ENCODE measurements at places on chromosomes 4 and X.

DNA sequence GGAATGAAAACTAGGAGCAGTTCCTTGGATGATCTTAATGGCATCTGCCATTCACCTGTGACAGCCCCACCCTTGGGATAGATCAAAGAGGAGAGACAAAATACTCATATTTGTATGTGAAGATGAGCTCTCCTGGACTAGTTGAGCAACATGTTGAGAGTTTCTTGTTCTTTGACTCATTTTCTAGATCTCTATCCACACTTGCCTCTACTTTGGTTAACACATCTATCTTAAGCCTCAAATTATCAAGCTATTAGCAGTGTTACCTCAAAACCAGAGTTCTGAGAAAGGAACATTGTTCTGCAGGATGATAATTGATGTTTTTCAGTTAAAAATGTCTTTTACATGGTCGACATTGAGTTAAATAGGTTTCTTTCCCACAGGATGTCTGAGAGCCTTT lies 94.2 kb upstream of the TEX13D start:
- no peak for DNase-seq

GRCh38 chr4:88759039-88759894 lies 61.6 kb upstream of the NAP1L5 start:
- DNase-seq = no peak

GRCh38 chr4:169208090-169208455 lies 62.7 kb downstream of the SH3RF1 start:
- DNase-seq = no peak

- DNase-seq = no peak
Measured at GRCh38 chr4:150078041-150078578, at the start of gene DCLK2. TSS of gene DCLK2 (plus strand) at chr4:150078445. CDS start at chr4:150079028, 583 bp downstream.

- DNase-seq = no peak
Measured at GRCh38 chr4:153403726-153404125, 59.2 kb downstream of the MND1 start.

- no peak for DNase-seq
Measured at GRCh38 chr4:145069361-145069760, 28.6 kb downstream of the ANAPC10 start.

Data from cortex of kidney (tissue), 1 donor.